ENCODE measurements at places on chromosomes 4 and X.

GRCh38 chr4:10736895-10737294 is 52.3 kb upstream of the CLNK start:
- DNase-seq, result no peak

GRCh38 chr4:74032064-74032463 is 6.4 kb downstream of the CXCL3 start:
- DNase-seq, result no peak

- no peak for DNase-seq
These were observed 2.3 kb upstream of the GRSF1 start for GRCh38 chr4:70841951-70842350.

DNA sequence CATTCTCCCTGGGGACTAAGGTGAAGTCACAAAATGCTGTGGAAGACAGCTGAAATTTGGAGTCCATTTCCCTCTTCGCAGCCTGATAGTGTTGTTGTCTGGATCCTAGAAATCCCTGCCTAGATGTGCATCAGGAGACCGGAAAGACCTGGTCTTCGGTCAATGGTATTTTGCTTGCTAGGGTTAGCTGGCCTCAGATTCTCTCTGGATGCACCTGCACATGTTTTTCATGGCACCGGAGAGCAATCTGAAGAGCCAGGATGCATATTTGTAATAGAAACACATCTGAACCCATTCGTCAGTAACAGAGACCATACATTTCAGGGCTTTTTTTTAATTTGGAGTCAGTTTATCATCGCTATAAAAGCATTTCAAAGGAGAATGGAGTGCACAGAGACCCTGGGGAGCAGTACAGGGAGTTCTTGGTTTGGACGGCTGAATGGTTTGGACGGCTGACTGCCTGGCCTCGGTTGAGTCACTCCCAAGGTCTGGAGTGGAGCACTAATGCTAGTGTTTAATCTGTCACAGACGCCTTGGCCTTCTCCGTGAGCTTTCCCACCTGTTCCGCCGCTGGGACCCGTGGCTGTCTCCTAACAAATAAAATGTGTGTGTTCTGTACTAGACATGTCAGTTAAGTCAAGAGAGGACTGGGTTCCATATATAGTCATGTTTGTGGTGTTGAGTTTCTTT is 7.5 kb upstream of the PDLIM3 start:
- DNase-seq, result no peak

DNA sequence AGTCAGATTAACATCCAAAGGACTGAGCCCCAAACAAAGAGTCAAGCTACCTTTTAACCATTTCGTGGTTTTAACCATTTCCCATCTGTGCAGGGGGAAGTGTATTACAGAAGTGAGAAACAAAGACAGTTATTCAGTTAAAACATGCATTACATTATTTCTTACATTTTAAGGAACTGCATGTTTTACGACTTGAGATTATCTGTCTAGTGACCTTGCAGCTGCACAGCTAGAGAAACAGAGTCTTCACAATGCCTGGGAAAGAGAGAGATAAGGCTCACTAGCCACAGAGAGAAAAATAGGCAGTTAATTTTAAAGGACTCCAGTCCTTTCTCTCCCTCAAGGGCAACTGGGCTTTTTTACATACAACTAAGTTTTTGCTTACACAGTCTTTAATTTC is 48.7 kb upstream of the KLHL4 start:
- no peak for DNase-seq

DNA sequence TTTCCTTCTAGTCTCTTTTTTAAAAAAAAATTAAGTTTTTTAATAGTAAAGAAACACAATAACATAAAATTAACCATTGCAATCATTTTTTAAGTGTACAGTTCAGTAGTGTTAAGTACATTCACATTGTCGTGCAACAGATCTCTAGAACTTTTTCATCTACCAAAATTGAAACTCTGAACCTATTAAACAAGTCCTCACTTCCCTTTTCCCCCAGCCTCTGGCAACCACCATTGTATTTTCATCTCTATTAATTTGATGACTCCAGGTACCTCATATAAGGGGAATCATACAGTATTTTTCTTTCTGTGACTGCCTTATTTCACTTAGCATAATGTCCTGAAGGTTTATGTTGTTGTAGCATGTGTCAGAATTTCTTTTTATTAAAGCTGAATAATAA is 31.8 kb downstream of the MSL3 start:
- DNase-seq, result no peak

DNA sequence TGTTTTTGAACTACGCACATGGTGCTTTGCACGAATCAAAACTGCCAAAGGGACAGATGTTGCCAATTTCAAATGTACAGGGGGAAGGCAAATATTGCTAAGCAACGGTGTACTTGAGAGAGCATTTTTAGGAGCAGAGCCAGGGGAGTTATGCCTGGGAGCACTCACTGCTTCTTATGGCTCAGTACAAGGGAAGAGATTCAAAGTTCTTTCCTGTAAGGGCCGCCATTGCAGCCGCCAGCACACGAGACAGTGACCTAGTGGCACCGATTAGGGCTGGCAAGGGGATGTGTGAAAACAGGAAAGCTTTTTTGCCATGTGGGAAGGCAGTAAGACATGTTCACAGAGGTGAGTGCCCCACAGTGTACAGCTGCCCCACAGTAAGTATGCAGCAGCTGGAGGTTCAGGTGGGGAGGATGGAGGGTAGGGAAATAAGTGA is 133.8 kb downstream of the AFF1 start:
- no peak for DNase-seq

DNA sequence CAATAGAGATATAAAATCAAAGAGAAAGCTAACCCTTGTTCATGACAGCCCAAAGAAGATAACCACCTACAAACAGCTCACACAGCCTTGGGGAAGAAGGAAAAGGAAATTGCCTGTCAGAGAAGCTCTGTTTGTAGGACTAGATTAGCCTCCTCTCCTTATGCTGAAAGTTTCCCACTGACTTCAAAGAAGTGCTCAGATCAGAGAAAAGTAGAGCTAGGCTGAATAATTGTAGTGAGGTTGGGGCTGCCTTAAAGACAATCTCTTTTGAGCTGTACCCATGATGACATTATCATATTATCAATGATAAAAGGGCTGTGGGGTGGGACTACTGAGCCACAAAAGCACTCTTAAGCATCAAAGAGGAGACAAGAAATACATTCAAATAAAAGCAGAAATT is 223.0 kb upstream of the GALNT7 start:
- DNase-seq, result no peak

DNA sequence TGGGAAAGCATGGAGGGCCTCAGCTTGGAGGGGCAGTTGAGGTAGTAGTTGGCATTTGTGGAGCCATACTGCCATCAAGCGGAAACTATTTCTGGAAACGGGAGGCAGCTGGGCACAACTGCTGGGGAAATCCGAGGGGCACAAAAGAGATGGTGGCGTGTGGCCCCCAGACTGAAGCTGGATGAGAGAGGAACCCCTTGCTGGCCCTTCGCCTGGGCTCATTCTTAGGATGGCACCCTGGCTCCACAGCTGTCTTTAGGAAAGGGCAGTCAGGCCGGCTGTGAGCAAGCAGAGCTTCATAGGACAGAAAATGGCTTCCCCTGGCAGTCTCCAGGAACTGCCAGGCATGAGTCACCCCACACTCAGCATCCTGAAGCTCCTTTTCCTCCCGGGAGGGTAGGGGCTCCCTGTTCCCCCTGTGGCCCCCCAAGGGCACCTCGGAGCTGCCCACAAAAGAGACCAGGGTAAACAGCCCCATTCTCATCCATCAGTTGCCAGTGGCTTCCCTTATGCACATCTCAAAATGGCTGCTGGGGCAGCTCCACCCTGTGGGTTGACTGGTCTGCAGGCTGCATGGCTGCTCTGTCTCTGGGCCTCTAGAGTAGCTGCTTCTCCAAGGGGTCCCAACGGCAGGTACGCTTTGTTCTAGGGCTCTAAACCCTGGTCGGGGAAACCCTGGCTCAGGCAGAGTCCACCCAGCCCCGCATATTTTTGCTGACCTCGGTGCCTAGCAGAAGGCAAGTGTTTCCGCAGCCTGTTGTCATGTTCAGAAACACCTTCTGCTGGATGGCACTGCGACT is 64.7 kb downstream of the NBDY start:
- DNase-seq, result no peak

DNA sequence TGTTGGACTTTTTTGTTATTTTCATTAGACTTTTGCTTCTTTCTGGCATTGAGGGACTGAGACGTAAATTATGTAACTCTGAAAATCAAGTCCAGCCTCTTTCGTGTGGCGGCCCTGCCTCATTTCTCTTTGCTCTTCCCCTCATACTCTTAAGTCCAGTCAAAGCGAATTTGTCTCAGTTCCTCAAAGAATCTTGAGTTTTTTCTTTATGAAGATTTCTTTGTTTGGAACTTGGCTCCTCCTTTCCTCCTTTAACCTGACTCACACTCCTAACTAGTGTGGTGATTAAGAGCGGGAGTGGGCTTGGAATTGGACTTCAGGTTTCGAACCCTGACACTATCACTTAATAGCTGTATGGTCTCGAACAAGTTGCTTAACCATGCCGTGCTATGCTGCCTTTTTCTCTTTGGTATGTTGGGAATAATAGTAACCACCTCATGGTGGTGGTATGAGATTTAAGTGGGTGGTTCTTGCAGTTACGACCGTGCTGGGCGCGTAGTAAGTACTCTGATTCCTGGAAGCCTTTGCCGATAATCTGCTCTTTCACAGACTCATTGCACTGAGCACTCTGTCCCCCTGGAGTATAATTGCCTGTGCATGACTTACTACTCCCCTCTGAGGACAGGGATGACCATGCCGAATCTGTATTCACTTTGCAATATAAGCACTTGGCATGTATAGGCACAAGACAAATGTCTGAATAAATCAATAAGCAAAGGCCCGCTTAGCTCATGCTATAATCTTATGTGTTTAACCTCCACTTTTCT is 19.1 kb downstream of the FNIP2 start:
- DNase-seq, result no peak

- no peak for DNase-seq
These were observed 6.2 kb downstream of the CD99 start for GRCh38 chrX:2697306-2697705.

- peak; percentile 50 for DNase-seq
These were observed 12.1 kb upstream of the ING2 start for GRCh38 chr4:183492791-183493222.

GRCh38 chrX:17359500-17359899 is 15.5 kb upstream of the NHS start:
- DNase-seq, result no peak

DNA sequence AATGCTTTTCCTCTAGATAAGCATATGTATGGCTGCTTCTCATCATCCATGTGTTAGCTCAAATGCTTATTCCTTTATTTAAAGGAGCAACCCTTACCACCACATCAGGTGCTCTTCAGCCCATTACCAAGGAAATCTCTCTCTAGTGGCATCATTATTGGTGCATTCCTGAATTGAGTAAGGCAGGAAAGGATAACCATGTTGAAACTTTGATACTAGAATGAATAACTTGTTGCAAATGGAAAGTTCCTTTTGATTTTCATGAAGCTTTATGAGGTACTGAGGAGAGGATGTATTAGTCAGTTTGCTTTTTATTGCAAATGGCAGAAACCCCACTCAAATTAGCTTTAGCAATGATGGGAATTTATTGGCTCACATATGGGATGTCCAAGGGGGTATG is 212.3 kb upstream of the FGF13 start:
- no peak for DNase-seq

DNA sequence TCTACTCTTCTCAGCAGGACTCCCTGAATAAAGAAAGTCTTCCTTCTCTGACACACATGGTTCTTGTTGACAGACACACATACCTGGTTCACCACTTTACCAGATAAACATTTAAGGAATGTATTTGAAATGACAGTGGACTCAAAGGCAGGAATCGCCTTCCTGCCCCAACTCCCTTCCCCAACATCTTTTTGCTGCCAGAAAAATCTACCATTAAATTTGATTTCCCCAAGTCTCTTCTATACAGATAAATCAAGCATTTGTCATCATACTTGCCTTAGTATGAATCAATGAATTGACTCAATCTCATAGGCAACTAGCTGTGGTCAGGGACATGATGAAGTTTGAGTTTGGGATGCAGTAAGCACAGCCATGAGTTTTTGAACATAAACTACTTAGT is 23.3 kb upstream of the ANXA5 start:
- no peak for DNase-seq

GRCh38 chr4:114383721-114384120 is 214.9 kb upstream of the UGT8 start:
- DNase-seq, result peak; percentile 1

GRCh38 chr4:1214101-1215095 is 34.5 kb downstream of the CTBP1 start:
- no peak for DNase-seq

DNA sequence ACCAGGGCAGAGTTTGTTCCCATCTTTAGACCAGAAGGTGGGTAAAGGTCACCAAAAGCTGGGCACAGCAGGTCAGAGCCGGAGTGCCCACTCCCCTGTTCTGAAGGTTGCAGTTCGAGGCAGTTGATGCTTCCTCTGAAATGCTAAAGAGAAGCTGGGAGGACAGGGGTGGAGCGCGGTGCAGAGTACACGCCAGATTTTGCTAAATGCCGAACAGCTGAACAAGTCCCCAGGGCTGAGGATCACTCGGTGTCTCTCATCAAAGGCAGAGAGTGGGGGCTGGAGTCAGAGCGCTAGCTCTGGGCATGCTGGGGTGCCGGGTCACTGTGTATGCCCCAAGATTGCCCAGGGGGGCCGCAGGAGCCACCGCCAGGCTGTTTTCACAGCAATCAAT is 197.0 kb downstream of the BCOR start:
- DNase-seq, result no peak

All from HTR-8/SVneo (cell line).